ENCODE measurements at places on chromosomes 3 and 15. TPM values are rescaled to one million over a fixed set of nuclear protein-coding genes. Genes with fewer than 3 reads are reported as not detected.

DNA sequence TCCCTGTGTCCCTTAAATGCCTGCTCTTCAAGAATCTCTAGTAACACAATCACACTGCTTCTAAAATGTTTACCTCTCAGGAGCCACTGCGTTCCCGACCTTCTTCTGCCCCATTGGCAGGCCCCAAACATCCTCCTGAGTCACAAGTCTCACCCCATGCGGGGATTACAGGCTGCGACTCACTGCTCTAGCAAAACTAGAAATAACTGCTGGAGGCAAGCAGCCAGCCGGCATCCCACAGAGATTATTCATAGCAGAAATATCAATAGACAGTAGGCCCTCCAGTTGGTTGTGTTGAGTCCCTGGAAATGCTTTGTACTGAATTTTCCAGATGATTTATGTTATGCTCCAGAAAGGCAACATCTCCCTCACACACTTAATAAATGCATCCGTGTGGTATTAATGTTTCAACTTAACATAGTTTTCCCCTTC lies 64.8 kb downstream of the RFTN1 start:
- no peak for DNase-seq

- DNase-seq, result no peak
These were observed 713.0 kb upstream of the CADM2 start for GRCh38 chr3:84245789-84246188.

- DNase-seq, result no peak
These were observed 10.7 kb downstream of the BMF start for GRCh38 chr15:40097968-40098476.

DNA sequence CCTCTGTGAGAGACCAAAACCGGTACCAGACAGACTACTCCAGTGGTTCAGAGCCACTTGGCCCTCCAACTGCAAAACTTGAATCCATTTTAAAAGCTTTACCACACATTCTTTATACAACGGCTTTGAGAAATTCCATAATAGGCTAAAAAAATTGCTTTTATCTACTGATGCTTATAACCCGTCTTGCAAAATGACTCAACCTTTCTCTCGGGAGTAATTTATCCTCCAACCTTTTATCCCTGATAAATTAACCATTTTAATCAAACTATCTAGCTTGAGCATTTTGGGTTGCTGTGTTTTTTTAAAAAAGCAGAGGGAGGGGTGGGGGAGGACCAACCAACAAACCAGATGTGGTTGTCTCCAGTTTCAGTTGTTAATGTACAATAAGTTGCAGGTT lies 275.7 kb upstream of the LRTM1 start:
- no peak for DNase-seq

DNA sequence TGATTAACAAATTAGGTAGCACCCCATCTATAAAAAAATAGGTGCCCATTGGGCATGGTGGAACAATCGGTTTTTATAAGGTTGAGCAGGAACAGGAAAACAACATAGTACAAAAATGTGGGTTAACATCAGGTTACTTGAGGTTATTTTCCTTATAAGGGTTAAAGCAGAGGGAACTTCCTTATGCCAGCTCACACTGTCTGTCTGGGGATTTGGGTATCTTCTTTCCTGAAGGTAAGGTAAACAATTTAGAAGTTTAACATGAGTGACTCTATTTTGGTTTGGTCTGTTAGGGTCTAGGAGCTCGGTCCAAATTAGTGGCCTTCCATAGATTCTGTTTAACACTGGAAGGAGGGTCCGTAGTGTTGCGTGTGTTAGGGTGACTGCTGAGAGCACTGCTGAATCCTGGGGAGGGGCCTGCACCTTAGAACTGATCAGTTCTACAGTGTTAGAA lies 14.7 kb downstream of the CHD2 start:
- DNase-seq, result no peak

Gene CFAP100
- not detected for total RNA-seq

- DNase-seq, result no peak
These were observed 26.0 kb downstream of the TMEM158 start for GRCh38 chr3:45199837-45200648.
